Transverse colon (tissue), 4 donors: ENCODE measurements at places on chromosomes 7 and 10. TPM values are rescaled to one million over a fixed set of nuclear protein-coding genes. Genes with fewer than 3 reads are reported as not detected.

Gene NME8
- total RNA-seq: not detected

Gene ELMO1
- total RNA-seq: 120 TPM

Gene TMEM184A
- total RNA-seq: 49.9 TPM

Gene MORN4
- total RNA-seq: 0.95 TPM

DNA sequence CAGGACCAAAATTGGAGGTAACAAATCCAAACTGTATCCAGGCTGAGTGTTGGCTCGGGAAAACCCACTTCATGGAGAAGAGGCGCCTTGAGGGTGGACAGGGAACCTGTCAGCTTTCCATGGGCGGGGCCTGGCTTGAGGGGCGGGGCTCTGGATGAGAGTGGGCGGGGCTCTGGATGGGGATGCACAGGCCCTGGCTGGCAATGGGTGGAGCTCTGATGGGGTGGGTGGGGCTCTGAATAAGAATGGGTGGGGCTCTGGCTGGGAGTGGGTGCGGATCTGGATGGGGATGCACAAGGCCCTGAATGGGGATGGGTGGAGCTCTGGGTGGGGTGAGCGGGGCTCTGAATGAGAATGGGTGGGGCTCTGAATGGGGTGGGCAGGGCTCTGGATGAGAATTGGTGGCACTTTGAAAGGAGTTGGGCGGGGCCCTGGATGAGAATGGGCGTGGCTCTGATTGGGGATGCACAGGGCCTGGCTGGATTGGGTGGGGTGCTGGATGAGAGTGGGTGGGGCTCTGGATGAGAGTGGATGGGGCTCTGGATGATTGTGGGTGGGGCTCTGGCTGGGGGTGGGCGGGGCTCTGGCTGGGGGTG, 96.6 kb upstream of the NPTX2 start:
- DNase-seq: no peak

- no peak for DNase-seq
Measured at GRCh38 chr10:75744261-75744660, 312.8 kb downstream of the LRMDA start.

DNA sequence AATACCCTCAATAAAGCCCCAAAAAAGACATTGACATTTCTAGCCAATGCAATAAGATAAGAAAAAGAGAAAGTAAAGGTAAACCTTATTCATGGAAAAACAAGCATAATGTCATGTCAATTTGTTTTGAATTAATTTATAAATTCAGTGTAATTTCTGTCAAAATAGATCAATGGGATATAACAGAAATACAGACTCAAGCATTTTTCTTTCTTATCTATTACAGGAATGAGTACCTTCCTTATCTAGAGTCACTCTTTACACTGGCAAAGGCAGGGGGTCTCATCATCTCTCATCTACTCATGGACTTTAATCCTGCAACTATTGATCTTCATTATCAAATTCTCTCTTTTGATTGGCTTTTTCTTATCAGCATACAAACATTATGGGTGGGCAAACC, 127.1 kb upstream of the SHH start:
- no peak for DNase-seq

DNA sequence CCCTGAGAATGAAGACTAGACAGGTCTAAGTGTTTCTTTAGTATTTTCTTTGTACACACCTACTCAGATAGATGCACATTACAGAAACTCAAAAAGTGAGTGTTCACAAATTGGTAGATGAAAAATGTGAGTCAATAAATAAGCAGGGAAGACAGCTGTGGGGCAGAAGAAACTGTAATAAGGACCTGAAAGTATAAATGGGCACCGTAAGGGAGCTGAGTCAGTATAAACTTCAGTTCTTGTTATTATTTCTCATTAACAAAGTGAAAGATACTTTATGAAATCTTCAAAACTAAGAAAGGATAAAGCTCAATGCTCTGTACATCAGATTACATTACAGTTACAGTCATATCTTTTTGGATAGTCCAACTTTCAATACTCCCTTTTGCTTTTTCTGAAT, 2.5 kb downstream of the MTPN start:
- DNase-seq: no peak

- no peak for DNase-seq
Measured at GRCh38 chr10:122497241-122497640, 35.9 kb downstream of the HTRA1 start.

DNA sequence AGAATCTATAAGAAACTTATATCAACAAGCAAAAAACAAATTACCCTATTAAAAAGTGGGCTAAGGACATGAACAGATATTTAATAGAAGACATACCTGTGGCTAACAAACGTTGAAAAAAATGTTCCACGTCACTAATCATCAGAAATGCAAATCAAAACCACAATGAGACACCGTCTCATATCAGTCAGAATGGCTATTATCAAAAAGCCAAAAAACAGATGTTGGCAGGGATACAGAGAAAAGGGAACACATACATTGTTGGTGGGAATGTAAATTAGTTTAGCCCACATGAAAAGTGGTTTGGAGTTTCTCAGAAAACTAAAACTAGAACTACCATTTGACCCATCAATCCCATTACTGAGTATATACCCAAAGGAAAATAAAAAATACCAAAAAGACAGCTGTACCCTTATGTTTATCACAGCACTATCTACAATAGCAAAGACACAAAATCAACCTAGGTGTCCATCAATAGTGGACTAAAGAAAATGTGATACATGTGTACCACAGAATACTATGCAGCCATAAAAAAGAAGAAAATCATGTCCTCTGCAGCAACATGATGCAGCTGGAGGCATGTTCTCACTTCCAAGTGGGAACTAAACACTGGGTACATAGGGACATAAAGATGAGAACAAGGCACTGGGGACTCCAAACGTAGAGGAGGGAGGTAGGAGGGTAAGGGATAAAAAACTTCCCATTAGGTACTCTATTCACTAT, 83.8 kb upstream of the TMEM168 start:
- no peak for DNase-seq

GRCh38 chr10:112631501-112632400, 184.7 kb downstream of the VTI1A start:
- DNase-seq: no peak

- DNase-seq: no peak
Measured at GRCh38 chr10:30127120-30127541, 67.7 kb upstream of the JCAD start.

DNA sequence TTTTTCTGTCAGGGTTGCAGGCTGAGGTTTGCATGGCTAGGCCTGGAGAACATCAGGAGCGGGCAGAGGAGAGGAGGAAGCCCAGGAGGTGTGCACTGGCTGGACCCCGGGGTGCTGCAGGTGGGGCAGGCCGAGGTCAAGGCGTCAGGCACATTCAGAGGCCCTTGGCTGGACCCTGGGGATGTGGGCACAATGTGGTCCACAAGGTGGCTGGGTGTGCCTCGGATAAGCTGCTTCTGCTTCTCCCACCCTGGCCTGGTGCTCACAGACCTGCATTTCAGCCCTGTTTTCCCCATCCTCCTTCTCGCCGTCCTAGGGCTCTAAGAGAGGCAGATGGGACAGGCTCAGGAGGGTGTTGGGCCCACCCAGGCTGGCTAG, 108.2 kb downstream of the ADCY1 start:
- no peak for DNase-seq

GRCh38 chr7:156732091-156732625, 91.6 kb downstream of the RNF32 start:
- DNase-seq: no peak

DNA sequence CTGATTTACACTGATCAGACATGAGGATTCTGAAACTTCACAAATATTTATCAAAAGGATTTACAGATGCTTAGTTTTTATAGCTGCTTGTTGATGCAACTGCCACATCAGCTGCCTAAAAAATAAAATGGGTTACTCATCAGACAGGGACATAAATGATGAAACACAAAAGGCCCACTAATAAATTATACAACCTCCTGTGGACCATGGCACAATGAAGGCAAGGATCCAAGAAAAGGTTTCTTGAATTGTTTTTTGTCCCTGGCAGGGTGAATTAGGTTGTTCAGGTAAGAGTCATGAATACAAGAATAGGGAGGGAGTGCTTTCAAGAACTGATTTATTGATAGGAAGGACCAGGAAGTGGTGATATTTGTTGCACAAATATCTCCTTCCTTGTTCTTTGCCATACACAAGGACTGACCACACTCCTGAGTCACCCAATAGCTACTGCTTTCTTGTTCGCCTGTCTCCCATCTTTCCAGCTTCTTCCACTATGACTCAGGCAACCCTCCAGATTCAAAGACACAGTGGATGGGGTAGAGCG, 234.5 kb downstream of the AHR start:
- DNase-seq: no peak

GRCh38 chr7:12178317-12178716, 32.8 kb upstream of the TMEM106B start:
- DNase-seq: no peak

GRCh38 chr10:13839430-13839990, 252.7 kb downstream of the PRPF18 start:
- DNase-seq: no peak
